PC-9 (cell line): ENCODE measurements at places on chromosomes 13 and 19.

DNA sequence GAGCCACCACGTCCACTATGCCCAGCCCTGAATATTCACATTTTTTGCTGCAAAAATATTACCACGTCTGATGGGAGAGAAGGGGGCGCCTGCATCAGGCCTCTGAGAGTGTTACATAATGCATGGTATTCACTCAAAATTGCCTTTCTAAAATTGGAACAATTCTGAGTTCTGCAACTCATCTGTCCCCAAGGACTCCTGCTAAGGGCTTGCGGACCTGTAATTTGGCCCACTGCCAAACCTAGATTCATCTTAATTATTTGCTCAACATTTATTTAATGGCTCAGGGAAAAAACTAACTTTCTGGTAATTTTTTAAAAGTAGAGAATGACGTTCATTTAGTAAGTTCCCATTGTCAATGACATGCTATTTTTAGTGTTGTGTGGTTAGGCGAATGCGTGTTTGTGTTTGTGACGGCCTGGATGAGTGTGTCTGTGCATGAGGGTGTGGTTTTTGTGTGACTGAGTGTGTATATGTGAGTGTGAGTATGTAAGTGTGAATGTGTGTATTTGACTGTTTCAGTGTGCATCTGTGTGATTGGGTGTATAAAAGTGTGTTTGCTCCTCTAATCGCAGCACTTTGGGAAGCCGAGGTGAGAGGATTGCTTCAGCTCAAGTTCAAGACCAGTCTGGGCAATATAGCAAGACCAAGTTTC is 8.8 kb downstream of the INAFM1 start:
- DNase-seq: no peak

GRCh38 chr13:85665286-85665685 is 133.9 kb downstream of the SLITRK6 start:
- no peak for DNase-seq

GRCh38 chr19:39692166-39692565 is 12.1 kb upstream of the LGALS14 start:
- no peak for DNase-seq

DNA sequence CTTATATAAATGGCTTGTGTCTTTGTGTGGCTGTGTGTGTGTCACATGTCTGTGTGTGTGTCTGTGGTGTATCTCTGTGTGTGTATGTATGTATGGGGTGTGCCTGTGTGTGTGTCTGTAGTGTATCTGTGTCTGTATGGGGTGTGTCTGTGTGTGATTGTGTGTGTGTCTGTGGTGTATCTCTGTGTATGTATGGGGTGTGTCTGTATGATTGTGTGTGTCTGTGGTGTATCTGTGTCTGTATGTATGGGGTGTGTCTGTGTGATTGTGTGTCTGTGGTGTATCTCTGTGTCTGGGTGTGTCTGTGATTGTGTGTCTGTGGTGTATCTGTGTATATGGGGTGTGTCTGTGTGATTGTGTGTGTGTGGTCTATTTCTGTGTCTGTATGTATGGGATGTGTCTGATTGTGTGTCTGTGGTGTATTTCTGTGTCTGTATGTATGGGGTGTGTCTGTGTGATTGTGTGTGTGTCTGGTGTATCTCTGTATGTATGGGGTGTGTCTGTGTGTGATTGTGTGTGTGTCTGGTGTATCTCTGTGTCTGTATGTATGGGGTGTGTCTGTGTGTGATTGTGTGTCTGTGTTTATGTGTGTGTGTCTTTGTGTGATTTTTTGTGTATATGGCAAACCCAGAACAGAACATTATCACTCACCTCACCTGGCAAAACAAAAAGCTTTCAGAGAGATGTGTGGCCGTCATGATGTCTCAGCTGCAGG is 56.1 kb upstream of the MCF2L start:
- no peak for DNase-seq

- DNase-seq: no peak
Observed at GRCh38 chr13:24112791-24113190, 47.7 kb upstream of the SPATA13 start.

DNA sequence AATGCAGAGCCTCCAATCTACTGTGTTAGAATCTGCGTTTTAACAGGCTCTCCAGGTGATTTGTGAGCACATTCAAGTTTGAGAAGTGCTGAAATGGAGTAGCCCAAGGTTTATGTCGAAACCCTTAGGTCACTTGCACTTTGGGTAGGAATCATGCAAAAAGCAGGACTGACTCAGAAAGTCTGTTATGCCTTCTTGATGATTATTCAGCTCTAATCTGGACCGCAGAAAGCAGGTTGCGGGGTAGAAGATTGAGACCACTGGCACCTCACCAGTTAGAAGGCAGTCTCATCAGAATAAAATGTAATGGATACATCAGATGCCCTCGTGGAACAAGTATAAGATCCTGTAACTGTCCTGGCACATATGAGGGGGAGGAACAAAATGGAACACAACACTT is 326.3 kb downstream of the DCLK1 start:
- no peak for DNase-seq

DNA sequence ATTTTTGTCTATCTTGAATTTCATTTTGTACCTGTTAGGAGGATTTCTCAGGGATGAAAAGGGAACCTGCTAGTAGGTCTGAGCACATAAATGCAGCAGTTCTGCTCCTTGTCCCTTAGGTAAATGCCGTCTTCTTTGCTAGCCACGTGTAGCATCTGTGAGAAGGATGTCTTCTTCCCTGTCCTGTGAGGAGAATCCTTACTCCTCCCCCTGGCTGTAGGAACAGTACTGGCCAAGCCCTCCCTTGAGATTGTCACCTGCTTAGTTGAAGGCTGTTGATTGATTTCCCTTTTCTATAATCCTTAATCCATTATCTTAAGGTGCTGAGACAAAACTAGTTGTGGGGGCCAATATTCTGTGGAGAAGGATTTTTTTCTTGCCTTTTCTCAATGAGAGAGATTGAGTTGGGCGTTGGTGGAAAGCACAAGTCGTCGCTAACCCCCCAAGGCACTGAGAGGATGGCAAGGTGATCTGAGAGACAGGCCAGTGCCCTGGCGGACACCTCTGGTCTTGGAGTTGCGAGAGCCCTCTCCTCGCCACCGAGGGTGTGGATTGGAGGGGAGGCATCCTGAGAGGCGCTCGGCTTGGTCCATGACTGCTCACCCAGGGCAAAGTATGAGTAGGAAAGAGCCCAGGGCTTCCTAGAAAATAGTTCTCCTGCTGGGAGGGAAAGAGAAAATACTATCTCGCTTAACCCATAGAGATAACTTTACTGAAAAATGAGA is 216.7 kb downstream of the ATP8A2 start:
- no peak for DNase-seq

DNA sequence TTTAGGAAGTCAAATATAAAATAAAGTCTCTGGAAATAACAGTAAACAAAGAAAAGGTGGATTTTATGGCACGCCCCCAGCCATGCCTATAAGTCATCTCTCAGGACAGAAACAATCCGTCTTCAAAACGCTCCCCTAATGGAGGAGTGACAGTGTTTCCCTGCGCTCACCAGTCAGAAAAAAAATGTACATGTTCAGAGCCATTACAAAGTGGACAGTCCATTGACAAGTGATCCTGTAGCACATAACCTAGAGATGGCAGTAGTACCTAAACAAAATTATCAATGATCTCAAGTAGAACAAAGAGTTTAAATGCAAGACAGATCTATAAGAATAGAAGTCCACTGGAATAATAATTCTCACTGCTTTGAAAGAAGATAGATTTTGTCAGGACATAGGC is 891.7 kb upstream of the MIR17HG start:
- DNase-seq: no peak

DNA sequence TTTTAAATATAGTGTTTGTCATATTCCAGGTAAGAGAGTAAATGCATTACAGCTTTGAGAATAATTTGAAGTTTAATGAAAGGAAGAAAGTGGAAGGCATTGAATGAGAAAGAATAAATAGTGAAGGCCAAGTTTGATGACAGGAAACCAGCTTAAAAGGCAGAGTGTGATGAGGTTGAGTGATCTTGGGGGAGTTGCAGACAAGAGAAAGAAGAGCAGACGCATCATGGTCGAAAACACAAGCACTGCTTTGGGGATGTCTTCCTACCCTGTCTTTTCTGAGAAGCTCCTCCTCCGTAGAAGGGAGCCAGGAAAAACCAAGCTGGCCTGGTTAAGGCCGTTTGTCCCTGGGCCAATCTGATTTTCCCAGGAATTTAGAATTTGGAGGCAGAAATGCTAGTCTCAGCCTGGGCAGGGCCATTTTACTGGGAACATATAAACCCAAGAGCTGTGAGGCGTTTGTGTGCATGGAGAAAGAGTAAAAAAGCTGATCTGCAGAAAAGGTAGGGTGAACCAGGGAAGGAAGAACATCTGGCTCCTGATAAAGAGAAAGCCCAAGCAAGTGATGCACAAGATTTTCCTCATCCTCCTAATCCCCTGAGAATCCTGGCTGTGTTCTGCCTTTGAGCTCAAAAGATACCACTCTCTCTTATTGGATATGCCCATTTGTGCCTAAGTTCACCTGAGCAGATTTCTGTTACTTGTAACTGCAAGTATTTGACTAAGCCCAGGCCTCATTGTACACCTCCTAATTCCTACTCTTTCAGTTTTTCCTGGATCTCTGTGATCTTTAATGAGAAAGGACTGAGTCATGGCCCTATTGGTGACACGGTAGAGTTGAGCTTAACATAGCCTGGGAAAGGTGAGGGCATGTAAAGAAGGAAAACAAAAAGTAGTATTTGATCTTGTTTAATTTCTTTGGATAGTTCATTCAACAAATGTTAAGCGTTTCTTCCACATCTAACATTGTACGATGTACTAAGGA is 80.0 kb downstream of the WDFY2 start:
- DNase-seq: no peak

DNA sequence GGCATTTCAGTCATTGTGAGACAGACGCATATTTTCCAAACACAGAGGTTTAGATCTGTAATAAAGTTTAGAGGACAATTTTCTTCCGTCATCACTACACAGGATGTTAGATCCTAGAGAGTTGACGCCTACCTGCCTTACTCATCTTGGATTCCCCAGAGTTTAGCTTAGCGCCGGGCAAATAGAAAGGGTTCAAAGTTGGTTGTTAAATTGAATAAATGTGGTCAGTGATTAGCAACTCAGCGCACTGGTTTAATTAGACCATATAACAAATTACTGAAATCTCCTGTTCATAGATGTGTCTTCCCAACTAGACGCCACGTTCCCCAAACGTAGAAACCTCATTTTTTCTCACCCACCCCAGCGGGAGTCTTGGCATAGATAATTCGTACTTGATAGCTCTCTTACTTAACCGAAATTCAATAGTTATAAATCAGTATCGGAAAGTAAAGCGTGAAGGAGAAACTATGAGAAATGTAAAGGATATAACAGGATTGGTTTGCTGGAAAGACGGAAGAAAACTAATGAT is 726 bp upstream of the UFM1 start:
- peak; percentile 57 for DNase-seq

- no peak for DNase-seq
Observed at GRCh38 chr19:2276429-2276986, 5.5 kb downstream of the PEAK3 start.

GRCh38 chr13:52004511-52005170 is 6.6 kb downstream of the ATP7B start:
- no peak for DNase-seq

- DNase-seq: no peak
Observed at GRCh38 chr19:4345342-4346019, 2.1 kb downstream of the MPND start.

DNA sequence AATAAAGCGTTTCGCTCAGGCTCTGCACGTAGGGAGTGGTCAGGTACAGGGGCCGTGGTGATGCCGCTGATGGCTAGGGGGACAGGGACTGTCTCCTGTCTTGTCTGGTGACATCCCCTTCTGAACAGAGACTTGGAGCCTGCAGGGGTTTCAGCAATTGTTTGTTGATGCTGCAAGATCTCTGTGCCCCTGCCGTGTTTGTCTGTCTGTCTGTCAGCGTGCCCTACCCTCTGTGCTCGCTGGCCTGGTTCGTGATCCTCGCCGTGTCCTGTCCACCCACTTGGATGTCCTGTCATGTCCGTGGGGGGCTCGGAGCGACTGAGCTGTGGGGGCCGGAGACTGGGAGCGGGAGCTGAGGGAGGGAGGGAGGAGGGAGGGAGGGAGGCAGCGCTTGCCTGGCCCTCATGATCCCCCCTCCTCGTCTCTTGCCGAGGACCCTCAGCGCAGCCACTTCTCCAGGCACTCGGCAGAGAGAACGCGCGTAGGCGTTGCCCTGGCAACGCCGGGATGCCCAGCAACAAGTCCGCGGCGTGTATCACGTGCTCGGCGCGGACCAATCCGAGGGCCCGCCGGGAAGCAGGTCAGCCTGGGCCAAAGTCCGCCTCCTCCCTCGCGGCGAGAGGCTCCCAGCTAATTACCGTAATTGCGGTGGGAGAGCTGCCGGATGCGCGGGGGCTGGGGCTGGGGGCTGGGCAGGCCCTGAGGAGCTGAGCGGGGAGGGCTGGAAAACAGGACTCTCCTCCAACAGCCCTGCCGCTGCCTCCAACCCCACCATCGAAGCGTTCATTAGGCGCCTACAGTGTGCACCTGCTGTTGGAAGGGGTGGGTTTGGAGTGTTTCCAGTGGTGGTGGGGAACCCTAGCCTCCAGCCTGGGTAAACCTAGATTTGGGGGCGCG is 31.9 kb upstream of the FEM1A start:
- DNase-seq: peak; percentile 58

GRCh38 chr13:108120302-108120701 is 95.0 kb downstream of the LIG4 start:
- no peak for DNase-seq

DNA sequence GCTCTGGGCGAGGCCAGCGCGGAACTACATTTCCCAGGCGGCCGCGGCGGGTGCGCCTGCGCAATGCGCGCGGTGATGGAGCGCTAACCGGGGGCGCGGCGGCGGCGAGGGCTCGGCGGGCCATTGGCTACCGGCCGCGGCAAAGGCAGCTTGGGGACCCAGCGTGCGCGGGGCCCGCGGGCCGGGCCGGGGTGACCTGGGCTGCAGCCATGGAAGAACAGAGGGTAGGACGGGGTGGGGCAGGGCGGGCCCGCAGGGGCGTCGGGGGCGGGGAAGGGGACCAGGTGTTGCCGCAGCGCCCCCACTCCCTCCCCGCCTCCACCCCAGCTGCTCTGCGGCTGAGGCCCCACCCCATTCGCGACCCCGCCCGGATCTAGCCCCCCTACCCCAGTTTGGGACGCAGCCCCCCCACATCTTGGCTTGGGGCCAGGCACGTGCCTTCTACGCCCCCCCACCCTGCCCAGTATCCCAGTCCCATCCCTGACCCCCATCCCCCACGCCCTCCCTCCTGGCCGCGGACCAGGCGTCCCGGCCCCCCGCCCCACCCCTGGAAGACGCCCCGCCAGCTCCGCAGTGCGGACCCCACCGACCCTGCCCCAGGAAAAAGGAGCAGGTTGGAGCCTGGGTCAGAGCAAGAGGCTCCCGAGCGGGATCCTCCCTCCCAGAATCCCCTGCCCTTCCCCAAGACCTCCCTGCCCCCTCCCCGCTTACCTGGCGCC is at the start of gene FSD1:
FSD1 (plus strand) TSS at position 61 of the 719 bp plus-strand sequence; CDS start at position 210, 149 bp downstream.
- DNase-seq: no peak

GRCh38 chr13:94119360-94119936 is 360.0 kb downstream of the DCT start:
- no peak for DNase-seq

GRCh38 chr13:43266936-43267615 is 243.7 kb downstream of the DNAJC15 start:
- no peak for DNase-seq

- no peak for DNase-seq
Observed at GRCh38 chr13:62122434-62122833, 706.8 kb upstream of the PCDH20 start.
